Lung microvascular endothelial cell (primary cell): ENCODE measurements at places on chromosomes 2 and 18.

DNA sequence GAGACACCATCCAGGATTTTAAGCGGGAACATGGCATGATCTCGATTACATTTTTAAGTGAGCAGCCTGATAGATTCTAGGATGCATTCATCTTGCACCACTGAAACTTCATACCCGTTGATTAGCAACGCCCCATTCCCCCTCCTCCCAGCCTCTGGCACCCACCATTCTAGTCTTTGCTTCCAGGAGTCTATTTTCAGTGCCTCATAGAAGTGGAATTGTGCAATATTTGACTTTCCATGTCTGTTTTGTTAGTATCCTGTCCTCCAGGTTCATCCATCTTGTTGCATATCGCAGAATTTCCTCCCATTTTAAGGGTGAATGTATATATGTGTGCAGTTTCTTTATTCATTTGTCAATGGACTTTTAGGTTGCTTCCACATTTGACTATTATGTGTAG is 20.9 kb upstream of the SLC66A3 start:
- no peak for DNase-seq

- DNase-seq = no peak
These were observed 700.2 kb downstream of the EPHA4 start for GRCh38 chr2:220871909-220872308.

DNA sequence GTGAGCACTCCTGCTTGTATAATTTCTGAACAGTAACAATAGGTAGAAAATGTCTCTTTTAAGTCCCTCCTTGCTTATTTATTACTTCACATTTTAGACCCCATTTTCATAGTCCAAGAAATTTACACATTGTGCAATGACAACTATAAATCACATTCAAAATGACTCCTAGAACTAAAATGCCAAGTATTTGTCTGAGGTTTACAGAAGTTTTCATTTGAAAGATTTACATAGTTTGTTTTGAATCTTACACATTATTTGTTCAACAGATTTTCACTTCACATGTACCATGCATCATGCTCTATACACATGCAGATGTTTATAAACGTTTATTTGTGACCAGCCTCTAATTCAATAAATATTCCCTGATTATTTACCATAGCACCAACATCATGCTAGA is 15.7 kb upstream of the TRIB2 start:
- DNase-seq = no peak

GRCh38 chr2:2704428-2705090 is 373.5 kb upstream of the MYT1L start:
- no peak for DNase-seq

- no peak for DNase-seq
These were observed 21.4 kb downstream of the DLGAP1 start for GRCh38 chr18:4433717-4434116.
